Large intestine (tissue), 12 donors: ENCODE measurements at places on chromosomes 16 and 17. TPM values are rescaled to one million over a fixed set of nuclear protein-coding genes. Genes with fewer than 3 reads are reported as not detected.

DNA sequence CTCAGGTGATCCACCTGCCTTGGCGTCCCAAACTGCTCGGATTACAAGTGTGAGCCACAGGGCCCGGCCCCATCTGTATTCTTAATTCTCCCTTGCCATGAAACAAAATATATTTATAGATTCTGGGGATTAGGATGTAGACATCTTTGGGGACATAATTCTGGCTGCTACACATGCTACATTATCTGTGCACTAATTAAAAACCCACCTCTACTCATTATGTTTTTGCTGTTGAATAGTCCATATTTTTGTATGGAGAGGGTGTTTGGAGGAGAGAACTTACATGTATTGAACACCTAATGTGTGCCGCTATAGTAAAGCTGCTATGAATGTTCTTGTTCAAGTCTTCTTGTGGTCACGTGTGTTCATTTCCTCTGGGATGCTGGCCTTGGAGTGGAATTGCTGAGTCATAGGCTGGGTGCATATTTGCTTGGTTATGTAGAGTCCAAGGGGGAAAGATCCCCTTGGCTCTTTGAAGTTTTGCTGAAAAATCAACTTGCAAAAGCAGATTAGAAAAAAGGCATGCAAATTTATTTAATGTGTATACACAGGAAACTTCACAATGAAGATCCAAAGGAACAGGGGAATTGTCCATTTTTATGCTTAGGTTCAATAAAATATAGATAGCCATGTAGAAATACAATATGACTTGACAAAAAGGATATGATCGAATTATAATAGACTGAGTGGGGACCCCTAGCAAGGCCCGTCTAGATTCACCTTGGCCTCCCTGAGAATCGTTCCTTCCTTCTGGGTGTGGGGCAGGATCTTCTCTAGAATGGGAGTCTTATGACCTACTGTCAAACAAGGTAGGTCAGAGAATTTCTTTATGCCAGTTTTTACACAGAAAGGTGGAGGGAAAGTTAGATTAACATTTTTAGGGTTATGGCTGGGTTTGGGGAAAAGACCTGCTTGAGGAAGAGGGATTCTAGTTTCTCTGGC is 42.1 kb upstream of the GPRC5B start:
- peak; percentile 15 for DNase-seq

Gene MGAT5B
- polyA plus RNA-seq, result 1.4 TPM

- DNase-seq, result no peak
Measured at GRCh38 chr17:81445642-81446503, 50.6 kb downstream of the BAHCC1 start.

DNA sequence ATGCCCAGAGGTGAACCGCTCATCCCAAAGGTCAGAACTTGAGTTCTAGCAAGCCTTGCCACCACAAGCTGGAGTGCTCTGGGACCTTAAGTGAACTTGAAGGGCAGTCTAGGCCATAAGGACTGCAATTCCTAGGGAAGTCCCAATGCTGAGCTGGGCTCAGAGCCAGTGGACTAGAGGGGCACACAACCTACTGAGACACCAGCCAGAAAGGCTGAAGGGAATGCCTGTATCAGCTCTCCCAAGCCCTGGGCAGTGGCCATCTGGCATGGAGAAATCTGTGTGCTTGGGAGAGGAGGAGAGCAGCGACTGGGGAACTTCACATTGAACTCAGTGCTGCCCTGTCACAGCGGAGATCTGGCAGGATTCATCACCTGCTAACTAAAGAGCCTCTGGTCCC is 201.3 kb downstream of the CEP112 start:
- DNase-seq, result no peak

Gene KRT10
- 40.7 TPM for polyA plus RNA-seq

DNA sequence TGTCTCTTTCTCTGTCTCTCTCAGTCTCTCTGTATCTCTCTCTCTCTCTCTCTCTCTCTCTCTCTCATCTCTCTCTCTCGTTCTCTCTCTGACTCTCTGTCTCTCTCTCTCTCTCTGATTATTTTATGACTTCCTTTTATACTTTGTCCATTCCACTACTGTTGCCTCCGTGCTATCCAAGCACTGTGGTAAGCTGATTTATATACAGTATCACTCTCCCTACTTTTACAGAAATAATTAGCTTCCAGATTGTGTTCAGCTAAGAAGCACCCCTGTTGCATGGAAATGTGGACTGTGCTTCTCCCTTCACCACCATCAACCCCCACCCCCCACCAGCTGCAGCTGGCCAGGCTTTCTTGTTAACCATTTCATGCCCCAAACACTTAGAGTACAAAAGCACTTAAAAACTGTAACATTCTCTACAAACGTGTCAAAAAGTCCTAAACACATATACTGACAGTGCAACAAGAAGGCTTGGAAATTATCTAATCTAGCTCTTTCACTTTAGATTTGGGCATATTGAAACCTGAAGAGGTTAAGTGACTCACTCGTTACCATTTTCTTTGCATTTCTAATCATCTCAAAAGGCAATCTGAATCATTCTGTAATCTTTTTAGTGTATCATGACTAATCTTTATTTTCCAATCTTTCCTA is 11.6 kb upstream of the TMEM100 start:
- no peak for DNase-seq

Gene TMEM107
- 11.4 TPM for polyA plus RNA-seq

GRCh38 chr17:51036084-51036483 is 84.6 kb downstream of the SPAG9 start:
- no peak for DNase-seq

DNA sequence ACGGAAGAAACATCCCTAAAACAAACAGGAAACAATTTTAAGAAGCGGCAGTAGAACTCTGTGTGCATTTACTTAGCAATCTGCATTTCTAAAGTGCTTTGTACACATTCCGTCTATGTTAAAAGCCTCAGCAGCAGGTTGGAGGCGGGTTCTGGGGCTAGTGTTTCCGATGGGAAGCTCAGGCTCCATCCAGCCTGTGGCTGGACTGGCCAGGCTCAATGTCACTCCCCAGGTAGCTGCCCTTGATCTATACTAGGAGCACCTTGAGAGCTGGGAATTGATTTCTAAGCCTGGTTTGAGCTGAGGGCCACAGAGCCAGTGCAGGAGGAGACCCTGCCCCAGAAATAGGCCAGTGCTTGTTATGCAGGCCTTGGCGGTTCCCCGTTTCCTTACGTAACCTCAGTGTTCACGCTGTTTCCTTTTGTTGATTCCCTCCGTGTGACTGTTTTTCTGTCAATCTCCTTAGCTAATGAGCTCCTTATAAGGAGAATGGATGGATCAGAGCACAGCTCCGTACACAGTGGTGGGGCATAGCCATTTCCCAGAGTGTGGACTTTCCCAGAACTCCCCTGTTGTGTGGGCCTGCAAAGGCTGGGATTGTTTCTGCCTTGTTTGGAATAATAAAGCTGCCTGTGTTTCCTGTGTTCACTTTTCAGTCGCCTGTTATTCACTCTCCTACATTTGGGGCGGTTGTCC is 21.4 kb downstream of the ADORA2B start:
- no peak for DNase-seq

GRCh38 chr16:23452221-23452571 is 793 bp downstream of the COG7 start:
- DNase-seq, result no peak

Gene DLG4
- polyA plus RNA-seq, result 16.7 TPM

Gene ZP2
- polyA plus RNA-seq, result 0.27 TPM

- DNase-seq, result no peak
Measured at GRCh38 chr17:67051155-67051538, 6.8 kb downstream of the CACNG1 start.

DNA sequence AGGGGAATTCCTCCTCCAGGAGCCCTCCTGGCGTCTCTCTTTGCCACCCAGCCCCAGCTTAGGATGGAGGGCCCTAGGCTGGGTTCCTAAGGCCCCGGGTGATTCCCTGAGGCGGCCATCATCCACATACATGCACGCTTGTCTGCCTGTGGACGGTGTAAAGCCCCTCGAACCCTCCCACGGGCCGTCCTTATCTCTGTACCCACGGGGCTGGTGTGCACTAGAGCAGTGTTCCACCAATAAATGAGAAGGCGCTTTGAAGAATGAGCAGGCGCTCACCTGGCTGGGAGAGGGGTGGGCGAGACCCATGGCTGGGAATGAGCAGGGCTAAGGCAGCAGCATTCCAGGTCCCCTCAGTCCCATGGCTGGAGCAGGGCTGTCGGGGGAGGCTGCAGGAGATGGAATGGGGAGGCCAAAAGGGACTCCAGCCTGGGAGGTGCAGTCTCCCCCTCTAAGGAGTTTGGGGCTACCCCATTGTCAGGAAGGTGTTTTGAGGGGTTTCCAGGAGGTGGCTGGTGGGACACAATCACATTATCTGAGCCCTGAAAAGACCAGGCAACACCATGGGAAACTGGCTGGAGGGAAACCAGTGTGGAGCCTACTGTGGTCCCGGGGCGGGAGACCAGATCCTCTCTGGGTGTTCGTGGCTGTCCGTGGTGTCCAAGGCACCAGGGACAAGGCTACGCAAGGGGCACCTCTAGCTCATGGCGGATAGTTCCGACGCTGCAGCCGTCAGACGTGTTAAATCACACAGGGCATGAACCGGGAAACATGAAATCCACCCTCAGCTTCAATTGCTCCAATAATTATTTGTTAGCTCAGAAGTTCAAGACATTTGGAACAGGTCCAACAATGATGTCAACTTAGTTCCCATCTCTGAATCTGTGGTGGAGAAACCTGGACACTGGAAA is 87.5 kb upstream of the DNAH17 start:
- peak; percentile 84 for DNase-seq

DNA sequence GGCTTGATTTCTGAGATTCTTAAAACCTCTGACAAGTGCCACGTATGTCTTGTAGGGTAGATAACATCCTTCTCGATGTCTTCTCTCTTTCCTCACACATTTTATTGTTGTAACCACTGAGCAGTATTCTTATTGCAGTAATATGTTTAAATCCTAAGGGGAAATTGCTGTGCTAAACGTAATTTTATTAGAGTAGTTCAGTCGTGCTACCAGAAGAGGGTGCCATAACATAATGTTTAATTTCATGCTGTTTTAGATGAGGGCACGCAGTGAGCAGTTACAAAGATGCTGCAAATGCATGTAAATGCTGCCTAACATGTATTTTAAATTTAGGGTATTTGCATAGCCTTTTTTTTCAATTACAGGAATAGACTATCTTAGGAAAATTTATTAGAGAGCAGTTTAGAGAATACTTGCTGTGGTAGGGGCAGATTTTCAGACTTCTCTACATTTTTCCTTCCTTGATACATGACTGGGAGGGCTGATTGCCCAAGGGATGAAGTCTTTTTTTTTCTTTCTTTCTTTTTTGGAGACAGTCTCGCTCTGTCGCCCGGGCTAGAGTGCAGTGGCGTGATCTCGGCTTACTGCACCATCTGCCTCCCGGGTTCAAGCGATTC is 51.7 kb downstream of the GAN start:
- DNase-seq, result peak; percentile 21

GRCh38 chr16:52113533-52114183 is 433.3 kb downstream of the TOX3 start:
- DNase-seq, result no peak

Gene INCA1
- 4.6 TPM for polyA plus RNA-seq

Gene SRL
- polyA plus RNA-seq, result 2.3 TPM
